Neural progenitor cell (in vitro differentiated cells): ENCODE measurements at places on chromosomes 13 and 19.

GRCh38 chr19:418761-419671 lies 10.1 kb upstream of the C2CD4C start:
- DNase-seq: no peak

DNA sequence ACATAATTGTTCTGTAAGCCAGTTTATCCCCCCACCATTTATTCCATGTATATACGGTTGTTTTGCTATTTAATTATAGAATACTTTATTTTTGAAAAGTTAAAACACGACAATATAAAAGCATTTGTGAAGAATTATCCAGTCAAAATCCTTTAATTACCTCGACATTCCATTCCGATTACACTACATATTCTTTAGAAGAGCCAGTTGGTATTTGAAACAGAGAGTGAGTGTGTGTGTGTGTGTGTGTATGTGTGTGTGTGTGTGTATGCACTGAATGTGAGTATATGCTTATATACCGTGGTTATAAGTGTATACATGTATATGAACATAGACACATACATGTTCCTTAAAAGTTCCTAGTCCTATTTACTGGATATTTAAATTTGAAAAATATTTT lies 87.8 kb upstream of the KLF5 start:
- DNase-seq: no peak

- DNase-seq: no peak
Observed at GRCh38 chr19:12785431-12786031, 5.8 kb upstream of the JUNB start.

DNA sequence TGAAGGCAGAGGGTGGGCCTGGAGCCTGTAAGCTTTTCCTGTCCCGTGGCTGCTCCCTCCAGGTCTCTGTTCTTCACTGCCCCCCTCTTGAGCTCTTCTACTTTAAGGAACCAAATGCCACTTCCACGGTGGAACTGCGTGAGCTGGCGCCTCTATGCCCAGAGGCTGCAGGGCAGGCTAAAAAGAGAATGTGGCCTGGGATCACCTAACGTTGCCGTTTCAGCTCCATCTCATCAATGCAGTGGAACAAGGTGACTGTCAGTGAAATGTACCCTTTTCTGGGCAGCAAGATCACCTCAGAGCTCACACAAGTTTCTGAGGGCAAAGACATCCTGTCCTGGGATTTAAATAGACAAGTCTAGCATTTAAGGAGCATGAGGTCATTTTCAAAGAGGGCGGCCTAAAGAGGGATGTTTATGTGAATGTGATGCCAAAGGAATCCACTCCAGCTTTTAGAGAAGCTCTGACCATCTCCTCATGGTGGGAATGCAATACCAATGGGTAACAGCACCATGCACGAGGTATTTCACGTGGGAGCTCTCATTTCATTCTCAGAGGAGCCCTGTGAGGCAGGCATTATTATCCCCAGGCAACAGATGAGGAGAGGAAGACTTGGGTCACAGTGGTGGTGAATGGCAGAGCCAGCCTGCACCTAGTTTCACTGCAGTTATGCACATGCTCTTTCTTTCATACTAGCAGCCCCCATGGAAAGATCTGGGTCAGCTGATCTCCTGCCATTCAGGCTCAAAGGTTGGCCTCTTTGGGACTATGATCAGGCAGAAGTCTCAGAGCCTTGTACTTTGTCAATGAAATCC lies 39.3 kb downstream of the RGCC start:
- DNase-seq: no peak

DNA sequence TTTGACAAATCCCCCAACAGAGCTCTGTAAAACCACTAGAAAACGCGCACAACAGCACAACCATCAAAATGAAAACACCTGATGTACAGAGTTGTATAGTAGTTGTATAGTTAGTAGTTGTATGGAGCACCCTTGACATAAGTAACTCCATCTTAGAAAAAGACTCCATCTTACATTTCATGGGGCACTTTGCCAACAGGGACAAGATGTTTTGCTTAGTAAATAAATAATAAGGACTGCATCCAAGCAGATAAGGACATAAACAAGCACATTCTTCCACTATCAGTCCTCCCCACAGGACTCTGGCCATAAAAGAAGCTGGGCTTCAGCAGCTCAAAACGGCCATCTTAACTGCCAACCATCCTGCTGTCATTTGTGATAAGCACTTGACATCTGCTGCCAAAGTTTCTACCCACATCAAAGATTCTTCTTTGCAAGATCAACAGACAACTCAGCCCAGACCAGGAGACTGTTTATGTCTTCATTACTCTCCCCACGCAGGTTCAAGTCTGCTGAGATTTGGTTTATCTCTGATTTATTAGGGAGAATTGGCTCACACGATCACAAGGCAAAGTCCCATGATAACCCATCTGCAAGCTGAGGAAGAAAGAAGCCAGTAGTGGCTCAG lies 20.7 kb upstream of the ZNF331 start:
- no peak for DNase-seq

- DNase-seq: no peak
Observed at GRCh38 chr13:112205990-112206389, 139.0 kb downstream of the SOX1 start.

DNA sequence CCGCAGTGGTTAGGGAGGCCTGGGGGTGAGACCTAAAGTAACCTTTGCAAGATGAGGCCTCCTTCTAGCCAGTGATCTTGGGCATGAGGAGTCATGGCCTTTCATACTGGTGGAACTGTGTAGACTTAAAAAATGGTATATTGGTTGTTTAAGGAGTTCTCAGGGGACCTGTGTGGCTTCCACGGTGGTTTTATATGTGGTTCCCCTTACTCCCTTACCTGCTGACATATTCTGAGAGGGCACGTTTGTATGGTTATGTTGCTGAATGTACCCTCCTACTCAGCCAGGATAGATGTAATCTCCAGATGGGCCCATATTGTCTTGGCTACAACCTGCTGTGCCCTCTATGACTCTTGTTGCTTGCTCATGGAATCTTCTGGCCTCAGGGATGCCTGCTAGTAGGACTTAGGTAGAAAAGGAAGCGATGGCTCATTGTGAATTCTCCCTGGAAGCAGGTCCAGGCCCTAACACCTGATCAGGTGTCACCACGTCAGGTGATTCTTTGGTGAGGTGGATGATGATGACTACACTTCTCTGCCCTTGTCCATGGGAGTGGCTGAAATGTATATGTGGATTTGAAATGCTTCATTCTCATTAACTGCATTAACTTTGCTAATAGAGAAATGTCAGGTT lies 1.8 kb downstream of the ZNF460 start:
- no peak for DNase-seq

DNA sequence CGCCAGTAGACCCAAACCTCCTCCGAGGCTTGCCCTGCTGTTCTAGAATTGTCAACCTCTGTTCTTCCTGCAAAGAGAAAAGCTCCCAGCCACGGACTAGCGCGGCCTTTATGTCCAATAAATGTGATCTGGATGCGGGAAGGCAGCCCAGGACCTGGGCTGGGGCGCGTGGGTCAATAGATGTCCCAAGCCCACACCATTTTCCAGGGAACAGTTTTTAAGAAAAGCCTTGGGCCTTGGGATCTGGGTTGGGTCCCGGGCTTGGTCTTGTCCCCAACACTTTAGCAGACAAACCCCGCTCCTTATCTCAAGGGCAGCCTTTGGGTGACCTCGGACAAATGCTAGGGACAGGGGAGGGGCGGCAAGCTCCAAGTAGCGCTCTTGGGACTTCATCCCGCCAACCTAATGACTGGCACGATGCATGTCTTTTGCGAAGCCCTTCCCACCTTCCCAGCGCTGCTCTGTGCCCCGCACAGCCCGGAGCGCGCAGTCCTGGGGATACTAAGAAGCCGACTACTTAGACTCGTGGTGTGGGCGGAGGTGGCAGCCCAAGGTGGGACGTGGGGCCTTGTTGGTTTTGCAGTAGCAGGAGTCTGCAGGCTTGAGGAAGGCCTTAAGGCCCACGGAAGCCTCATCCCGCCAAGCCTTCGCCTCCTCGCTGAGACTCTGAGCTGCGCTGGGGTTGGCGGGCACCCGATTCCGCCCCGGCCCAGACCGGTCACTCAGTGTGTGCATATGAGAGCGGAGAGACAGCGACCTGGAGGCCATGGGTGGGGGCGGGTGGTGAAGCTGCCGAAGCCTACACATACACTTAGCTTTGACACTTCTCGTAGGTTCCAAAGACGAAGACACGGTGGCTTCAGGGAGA lies 10.8 kb downstream of the SOX21 start:
- DNase-seq: no peak

GRCh38 chr13:73522937-73523336 lies 464.1 kb downstream of the KLF5 start:
- no peak for DNase-seq
